Kidney (tissue), 22 donors: ENCODE measurements at places on chromosomes 16 and 17. TPM values are rescaled to one million over a fixed set of nuclear protein-coding genes. Genes with fewer than 3 reads are reported as not detected.

The TMIGD1 gene
- 0.90 TPM for polyA plus RNA-seq

The IGSF6 gene
- 1.1 TPM for polyA plus RNA-seq

The SCIMP gene
- 0.37 TPM for polyA plus RNA-seq

The CORO1A gene
- 8.0 TPM for polyA plus RNA-seq

The IL32 gene
- polyA plus RNA-seq = 495 TPM

The KATNB1 gene
- 13.9 TPM for polyA plus RNA-seq

The C17orf107 gene
- 2.5 TPM for polyA plus RNA-seq

The CIAO3 gene
- 37.7 TPM for polyA plus RNA-seq

The CCL4L2 gene
- polyA plus RNA-seq = 3.4 TPM
